ENCODE measurements at places on chromosomes 4 and X.

DNA sequence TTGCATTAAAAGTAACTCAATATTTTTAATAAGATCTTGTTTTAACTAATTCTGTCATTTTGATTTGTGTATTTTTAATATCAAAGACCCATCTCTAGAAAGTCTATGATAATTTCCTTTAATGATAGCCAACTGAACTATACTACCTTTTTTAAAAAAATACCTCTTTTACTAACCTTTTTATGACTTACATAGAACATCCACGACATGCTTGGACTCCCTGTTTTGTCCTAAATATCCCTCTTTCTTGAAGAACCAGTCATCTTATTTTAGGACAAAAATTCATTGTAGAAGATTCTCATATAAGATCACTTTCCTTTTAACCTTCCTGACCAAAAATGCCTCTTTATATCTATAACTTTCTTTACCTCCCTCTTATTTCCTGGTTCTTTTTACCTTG is 76.8 kb upstream of the GC start:
- no peak for DNase-seq

- DNase-seq, result no peak
Observed at GRCh38 chrX:55312655-55313054, 47.9 kb upstream of the PAGE3 start.

DNA sequence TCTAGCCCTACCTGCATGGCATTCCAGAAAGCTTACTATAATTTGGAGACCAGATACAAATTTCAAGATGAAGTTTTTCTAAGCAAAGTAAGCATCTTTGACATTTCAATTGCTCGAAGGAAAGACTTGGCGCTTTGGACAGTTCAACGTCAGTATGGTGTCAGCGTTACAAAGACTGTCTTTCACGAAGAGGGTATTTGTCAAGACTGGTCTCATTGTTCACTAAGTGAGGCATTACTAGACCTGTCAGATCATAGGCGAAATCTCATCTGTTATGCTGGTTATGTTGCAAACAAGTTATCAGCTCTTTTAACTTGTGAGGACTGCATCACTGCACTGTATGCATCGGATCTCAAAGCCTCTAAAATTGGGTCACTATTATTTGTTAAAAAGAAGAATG is 17.6 kb downstream of the THAP9 start:
- DNase-seq, result no peak

- DNase-seq, result no peak
Observed at GRCh38 chr4:14452764-14453163, 549.5 kb upstream of the CPEB2 start.

DNA sequence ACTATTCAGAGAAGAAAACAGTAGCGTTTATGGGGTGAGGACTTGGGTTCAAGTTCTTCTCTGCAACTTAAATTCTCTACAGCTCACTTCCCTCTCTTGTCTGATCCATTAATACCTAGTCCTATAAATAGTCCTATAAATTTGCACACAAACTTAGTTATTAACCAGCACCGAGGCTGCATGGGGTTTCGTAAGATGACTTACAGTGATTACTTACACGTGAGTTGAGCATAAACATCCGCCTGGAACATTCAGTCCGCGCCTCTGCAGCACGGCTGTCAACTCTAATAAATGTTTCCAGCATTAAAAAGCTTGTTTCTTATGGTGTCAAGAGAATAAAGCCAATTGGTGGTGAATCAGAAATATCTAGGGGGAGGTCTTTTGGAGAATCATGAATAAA is 103.0 kb upstream of the ENPP6 start:
- DNase-seq, result no peak

- no peak for DNase-seq
Observed at GRCh38 chrX:76420237-76420636, 7.3 kb upstream of the MAGEE1 start.

DNA sequence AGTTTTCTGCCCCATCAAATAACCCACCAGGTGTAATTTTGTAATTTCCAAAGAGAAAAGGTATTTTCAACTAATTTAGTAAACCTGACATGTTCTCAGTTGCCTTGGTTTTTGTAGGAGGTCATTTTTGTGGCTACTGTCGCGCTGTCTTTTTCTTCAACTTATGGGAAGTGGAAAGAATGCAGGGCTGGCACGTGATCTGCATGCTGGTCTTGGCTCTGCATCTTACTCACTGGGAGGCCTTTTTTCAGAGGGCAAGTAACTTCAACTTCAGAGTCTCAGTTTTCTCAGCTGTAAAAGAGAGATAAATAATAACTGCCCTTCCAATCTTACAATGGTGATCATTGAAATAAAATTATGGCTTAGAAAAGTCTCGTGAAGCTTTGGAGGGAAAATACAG is 109.9 kb upstream of the SMIM10 start:
- DNase-seq, result no peak
